T-helper 17 cell (primary cell): ENCODE measurements at places on chromosomes 16 and 17.

DNA sequence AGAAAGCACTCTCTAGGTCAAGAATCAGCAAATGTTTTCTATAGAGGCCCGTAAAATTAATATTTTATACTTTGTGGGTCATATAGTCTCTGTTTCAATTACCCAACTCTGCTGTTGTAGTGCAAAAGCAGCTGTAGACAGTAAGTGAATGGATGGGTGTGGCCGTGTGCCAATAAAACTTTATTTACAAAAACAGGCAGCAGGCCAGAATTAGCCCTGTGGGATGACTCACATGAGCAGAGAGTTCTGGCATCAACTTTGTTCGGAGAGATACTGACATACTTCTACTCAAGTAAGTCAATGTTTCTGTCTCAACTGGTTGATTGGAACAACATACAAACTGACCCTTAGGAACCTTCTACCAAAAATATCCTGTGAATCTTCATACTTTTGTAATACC lies 616.2 kb downstream of the MAF start:
- H3K4me1 ChIP-seq, result peaks cover under 1% of the 10 kb centered on the region
- H3K27me3 ChIP-seq, result no peaks in the 10 kb centered on the region
- no peak for DNase-seq
- H3K36me3 ChIP-seq, result no peaks in the 10 kb centered on the region
- no peak overlapping the region for H3K27ac ChIP-seq

- peaks cover 7% of the 10 kb centered on the region for H3K27me3 ChIP-seq
- peaks cover 2% of the 10 kb centered on the region for H3K4me1 ChIP-seq
- DNase-seq, result peak; percentile 1
- no peaks in the 10 kb centered on the region for H3K36me3 ChIP-seq
These were observed 226.5 kb upstream of the GSE1 start for GRCh38 chr16:85386467-85387170.

DNA sequence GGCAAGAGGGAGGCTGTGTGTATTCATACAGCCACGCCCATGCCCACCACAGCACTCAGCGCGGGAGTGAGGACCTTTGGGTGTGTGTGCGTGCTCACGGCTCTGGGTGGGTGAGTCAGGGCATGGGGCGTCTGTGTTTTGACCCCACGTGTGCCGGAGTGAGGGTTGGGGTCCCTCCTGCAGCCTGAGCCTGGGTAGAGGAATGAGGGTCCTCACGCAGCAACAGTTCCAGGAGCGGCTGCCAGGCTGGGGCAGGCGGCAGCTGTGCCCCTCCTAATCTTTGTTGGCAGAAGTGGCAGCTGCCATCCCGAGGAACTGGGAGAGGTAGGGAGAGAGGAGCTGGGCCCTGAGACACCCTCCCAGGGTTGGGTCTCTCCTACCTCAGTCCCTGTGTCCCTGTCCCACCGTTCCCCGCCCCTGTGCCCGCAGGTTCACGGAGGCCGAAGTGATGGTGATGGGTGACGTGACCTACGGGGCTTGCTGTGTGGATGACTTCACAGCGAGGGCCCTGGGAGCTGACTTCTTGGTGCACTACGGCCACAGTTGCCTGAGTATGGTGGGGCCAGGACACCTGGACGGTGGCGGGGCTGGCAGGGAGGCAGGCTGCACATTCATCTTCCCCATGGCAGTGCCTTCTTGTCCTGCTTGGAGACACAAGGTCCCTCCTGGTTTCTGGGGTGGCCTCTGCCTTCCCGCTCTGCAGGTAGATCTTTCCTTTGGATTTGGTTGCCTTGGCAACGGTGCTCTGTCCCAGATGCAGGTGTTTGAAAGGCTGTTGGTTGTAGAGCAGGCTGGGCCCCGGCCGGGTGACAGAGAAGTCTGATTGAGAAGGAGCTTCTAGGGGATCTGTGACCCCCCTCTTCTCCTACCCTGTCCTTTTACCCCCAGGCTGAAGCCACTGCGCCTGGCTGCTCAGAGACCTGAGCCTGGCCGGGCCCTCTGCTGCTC lies 5.9 kb downstream of the DPH1 start:
- H3K4me3 ChIP-seq, result no peak overlapping the region
- H3K36me3 ChIP-seq, result peaks cover 2% of the 10 kb centered on the region

DNA sequence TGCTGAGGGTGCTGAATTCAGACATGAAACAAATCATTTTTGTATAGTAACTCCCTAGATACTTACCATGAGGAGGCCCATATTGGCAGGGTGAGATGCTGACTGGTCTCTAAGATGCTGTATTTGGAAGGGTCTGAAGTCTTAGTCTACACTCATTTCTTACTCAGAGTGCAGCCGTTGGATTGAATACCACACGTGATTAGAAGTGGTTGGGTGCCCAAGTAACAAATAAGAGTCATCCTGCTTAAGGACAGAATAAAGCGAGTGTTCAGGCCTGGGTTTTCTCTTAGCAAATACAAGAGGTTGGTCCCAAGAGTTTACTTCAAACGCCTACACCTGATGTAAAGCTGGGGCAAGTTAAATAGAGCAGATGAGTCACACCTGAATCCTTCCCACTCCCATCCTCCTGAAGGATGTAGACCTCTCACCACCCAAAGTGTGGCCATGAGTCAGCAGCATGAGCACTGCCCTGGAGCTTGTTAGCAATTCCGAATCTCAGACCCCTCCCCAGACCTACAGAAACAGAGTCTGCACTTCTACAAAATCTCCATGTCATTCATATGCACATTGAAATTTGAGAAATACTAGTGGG lies 284.6 kb upstream of the CDH5 start:
- H3K4me3 ChIP-seq, result no peak overlapping the region
- no peaks in the 10 kb centered on the region for H3K36me3 ChIP-seq
- no peak overlapping the region for H3K27ac ChIP-seq

DNA sequence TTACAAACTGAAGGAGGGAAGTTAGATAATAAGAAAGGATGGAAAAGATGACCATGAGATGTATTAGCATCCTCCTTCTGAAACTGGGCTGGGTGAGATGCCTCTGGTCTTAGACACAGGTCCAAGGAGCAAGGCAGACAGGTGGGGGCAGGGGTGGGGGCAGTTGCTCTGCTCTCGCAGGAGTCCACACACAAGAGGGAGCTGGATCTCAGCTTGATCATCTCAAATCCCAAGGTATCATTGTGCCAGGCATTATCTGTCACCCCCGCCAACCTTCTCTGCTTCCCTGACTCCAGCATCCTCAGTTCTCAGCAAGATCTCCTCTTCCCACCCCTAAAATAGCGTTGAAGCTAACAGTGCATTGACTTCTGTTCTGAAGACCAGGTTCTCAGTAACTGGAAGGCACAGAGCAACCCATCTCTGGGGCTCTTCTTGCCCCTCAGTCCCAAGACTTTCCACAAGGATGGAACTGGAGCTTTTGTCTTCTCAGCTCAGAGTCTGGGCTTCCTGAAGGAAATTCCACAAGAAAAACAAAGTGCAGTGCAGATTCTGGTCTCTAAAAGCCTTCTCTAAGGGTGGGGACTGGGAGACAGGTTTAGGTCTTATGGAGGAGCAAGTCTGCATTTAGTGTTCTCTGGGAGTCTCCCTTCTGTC lies 1.6 kb downstream of the FLOT2 start:
- peak overlapping the region; percentile 97 for H3K4me3 ChIP-seq
- H3K4me1 ChIP-seq, result peaks cover 52% of the 10 kb centered on the region
- H3K27me3 ChIP-seq, result no peaks in the 10 kb centered on the region
- H3K36me3 ChIP-seq, result peaks cover 3% of the 10 kb centered on the region

GRCh38 chr17:6084311-6085161 lies 14.4 kb downstream of the WSCD1 start:
- DNase-seq, result no peak
- peaks cover 10% of the 10 kb centered on the region for H3K27me3 ChIP-seq
- H3K4me3 ChIP-seq, result no peak overlapping the region
- H3K36me3 ChIP-seq, result no peaks in the 10 kb centered on the region
- no peak overlapping the region for H3K27ac ChIP-seq

GRCh38 chr16:57324749-57325148 lies 33.8 kb upstream of the CCL22 start:
- H3K4me1 ChIP-seq, result no peaks in the 10 kb centered on the region

- H3K27ac ChIP-seq, result no peak overlapping the region
- H3K4me1 ChIP-seq, result no peaks in the 10 kb centered on the region
- H3K36me3 ChIP-seq, result no peaks in the 10 kb centered on the region
- DNase-seq, result no peak
These were observed 26.7 kb upstream of the TOX3 start for GRCh38 chr16:52573365-52574299.

DNA sequence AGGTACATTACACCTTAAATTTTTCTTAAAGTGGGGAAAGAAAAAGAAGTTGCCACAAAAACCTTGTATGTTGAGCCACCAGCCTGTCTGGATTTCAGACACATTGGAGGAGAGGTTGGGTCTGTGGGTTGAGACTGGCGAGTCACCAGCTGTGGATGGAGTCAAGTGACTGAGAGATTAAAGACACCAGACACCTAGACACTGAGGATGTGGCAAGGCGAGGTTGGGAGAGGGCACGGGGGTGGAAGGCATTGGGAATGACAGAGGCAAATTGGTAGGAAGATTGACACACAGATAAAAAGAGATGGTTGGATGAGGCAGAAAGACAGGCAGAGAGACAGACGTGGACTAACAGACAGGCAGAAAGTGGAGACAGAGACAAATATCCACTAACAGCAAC lies 49.6 kb downstream of the KCNJ12 start:
- no peak overlapping the region for H3K4me3 ChIP-seq
- DNase-seq, result no peak
- no peak overlapping the region for H3K27ac ChIP-seq
- peaks cover 2% of the 10 kb centered on the region for H3K4me1 ChIP-seq
- H3K36me3 ChIP-seq, result no peaks in the 10 kb centered on the region

DNA sequence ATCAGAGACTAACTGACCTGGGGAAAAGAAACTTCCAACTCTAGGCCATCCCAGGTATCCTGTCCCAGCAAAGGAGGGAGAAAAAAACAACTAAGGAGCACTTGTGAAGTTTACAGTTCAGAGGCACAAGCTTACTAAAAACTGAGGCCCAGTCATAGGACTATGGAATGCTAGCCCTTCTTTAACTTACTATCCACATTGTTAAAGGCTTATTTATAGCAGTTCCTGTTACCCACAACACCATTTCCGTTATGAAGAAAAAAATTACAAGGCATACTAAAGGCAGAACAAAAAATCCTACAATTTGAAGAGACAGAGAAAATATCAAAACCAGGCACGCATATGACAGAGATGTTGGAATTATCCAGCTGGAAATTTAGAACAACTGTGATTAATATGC lies 159.1 kb downstream of the CDH11 start:
- H3K27me3 ChIP-seq, result no peaks in the 10 kb centered on the region
- no peak overlapping the region for H3K27ac ChIP-seq
- no peak overlapping the region for H3K4me3 ChIP-seq
- H3K36me3 ChIP-seq, result no peaks in the 10 kb centered on the region

- no peaks in the 10 kb centered on the region for H3K36me3 ChIP-seq
- DNase-seq, result no peak
- H3K4me1 ChIP-seq, result no peaks in the 10 kb centered on the region
- H3K27me3 ChIP-seq, result no peaks in the 10 kb centered on the region
- H3K4me3 ChIP-seq, result no peak overlapping the region
- H3K27ac ChIP-seq, result no peak overlapping the region
These were observed 357.6 kb upstream of the SALL1 start for GRCh38 chr16:51508490-51509212.

GRCh38 chr16:81746566-81746965 lies 32.5 kb upstream of the PLCG2 start:
- no peak overlapping the region for H3K27ac ChIP-seq
- H3K4me1 ChIP-seq, result peaks cover 8% of the 10 kb centered on the region
- peaks cover 15% of the 10 kb centered on the region for H3K27me3 ChIP-seq
